ENCODE measurements at places on chromosomes 4 and X.

GRCh38 chr4:158913766-158914165 lies 144.9 kb downstream of the FNIP2 start:
- DNase-seq: no peak

GRCh38 chr4:63155561-63155960 lies 1253.7 kb downstream of the TECRL start:
- DNase-seq: no peak

DNA sequence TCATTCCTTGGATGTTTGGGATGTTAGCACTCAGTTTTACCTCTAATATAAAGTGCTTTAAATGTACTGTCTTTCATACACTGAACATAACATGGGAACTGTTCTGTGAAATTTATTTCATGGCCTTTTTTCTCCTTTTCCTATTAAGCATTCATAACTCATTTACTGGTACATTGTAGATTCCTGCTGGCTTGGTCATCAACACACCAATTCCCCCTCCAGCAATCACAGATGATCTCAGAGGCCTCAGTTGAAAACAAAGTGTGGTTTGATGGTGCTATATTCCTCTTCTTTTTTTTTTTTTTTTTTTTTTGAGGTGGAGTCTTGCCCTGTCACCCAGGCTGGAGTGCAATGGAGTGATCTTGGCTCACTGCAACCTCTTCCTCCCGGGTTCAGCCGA lies 61.9 kb upstream of the FAM47B start:
- no peak for DNase-seq

GRCh38 chr4:90078440-90078839 lies 48.8 kb upstream of the CCSER1 start:
- DNase-seq: no peak

DNA sequence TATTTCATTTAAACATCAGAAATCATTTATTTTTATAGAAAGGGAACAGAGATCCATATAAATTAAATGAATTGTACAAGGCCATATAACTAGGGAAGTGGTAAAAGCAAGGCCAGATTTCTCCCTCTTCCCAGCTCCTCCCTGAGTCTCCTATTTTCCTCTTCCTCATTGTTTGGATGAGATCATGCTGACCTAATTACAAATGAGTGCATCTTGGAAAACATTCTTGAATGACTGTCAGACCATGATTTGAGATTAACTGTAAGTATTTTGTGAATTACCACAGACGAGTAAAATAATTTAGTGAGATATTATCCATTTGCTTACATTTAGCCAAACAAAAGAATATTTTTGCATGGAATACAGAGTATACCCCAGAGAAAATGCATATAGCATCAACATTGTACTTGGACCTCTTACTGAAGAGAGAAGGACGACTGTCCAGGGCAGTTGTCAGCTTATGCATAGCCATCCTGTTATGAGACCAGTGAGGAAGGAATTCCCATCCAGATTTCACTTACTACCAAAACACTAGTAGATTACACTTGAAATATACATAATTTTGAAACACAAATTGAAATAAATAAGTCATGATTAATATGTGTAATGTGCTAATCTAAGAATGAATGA lies 47.3 kb downstream of the SLAIN2 start:
- no peak for DNase-seq

- DNase-seq: peak; percentile 94
Observed at GRCh38 chrX:103376118-103376978, at the start of gene BEX3. Gene BEX3, plus strand, starts transcription at chrX:103376538. Its CDS starts 984 bp downstream, at chrX:103377522.

All from DMS79 (cell line).